IPS-NIHi11 (cell line): ENCODE measurements at places on chromosomes 4 and X.

DNA sequence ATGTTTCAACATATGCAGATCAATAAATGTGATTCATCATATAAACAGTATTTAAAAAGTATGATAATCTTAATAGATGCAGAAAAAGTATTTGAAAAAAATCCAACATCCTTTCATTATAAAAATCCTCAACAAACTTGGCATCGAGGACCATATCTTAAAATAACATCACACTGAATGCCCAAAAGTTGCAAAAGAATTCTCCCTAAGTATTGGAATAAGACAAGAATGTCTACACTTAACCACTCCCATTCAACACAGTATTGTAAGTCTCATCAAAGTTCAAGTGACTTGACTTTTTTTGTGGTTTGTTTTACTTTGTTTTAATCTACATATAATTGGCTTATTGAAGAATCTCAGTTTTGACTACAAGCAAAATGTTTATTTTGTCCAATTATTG lies 779.0 kb upstream of the SLIT2 start:
- no peak for DNase-seq

DNA sequence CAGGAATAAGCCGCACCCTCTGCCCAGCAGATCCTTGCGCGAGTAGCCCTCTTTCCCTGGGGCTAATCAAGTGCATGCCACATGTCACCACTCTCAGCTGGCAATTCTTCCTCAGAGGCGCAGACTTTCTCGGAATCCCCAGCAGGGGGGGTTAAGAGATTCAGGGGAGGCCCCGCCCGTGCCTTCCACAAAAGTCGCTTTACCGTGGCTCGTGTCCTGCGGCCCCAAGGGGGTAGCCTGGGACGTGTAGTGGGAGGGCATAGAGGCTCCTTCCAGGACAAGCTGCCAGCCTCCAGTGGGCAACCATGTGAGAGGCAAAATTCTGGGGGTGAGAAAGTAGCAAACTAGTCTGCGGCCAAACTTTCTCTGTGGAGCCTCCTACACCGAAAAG lies 652 bp downstream of the SRPX start:
- peak; percentile 20 for DNase-seq

DNA sequence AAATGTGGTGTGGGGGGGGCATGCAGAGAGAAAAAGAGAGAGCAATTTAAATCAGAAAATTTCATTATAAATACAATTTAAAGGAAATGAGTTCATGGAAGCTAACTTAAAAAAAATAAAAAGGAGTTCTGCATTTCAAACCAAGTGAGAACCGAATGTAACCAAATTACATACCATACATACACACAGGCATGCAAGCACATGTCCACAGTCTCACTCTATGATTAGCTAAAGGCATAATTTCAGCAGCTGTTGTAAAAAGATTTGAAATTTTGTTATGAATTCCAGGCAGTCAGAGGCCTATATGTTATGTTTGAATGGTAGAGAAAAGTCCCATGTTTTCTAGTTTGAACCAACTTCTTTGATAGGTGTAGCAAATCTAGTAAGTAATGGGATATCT lies 611.6 kb upstream of the ADGRL3 start:
- DNase-seq: no peak

GRCh38 chrX:27350476-27350875 lies 112.7 kb downstream of the PPP4R3C start:
- DNase-seq: no peak

DNA sequence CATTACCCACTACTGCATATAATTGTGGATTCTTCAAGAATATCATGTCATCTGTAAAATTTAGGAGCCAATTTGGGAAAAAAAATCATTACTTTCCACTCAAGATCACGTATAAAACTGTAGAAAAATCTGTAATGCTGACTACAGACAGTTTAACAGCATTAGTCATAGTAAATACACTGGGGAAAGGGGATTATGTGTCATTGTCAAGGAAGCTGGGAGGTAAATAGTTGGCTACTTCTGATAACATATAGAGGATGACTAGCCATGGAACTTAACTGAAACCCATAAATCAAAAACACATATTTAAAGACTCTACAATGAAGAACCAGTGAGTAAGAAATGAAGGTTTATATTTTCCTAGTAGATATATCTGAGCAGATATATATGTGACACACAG lies 1666.4 kb upstream of the IGFBP7 start:
- no peak for DNase-seq

- DNase-seq: no peak
Observed at GRCh38 chr4:7027913-7028312, 15.3 kb upstream of the TADA2B start.

DNA sequence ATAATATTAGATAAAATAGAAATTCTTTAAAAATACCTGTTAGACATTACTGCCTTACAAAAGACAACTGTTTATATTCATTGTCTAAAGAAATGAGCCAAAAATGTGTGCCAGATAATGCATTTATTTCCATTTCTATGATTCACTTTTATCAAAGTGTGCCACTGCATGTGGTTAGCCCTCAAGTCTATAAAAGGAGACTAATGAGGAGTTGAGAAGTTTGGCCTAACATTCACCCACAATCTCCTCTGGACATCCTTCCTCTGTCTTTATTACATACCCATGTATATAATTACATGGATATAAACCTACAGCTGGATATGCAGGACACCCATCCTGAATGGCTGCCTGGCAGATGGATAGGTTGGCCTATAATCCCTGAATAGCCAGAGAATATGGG lies 42.6 kb upstream of the PDE5A start:
- no peak for DNase-seq

- DNase-seq: no peak
Observed at GRCh38 chr4:15516494-15516893, 46.8 kb downstream of the CC2D2A start.

- no peak for DNase-seq
Observed at GRCh38 chr4:7307394-7308099, 115.2 kb downstream of the SORCS2 start.

DNA sequence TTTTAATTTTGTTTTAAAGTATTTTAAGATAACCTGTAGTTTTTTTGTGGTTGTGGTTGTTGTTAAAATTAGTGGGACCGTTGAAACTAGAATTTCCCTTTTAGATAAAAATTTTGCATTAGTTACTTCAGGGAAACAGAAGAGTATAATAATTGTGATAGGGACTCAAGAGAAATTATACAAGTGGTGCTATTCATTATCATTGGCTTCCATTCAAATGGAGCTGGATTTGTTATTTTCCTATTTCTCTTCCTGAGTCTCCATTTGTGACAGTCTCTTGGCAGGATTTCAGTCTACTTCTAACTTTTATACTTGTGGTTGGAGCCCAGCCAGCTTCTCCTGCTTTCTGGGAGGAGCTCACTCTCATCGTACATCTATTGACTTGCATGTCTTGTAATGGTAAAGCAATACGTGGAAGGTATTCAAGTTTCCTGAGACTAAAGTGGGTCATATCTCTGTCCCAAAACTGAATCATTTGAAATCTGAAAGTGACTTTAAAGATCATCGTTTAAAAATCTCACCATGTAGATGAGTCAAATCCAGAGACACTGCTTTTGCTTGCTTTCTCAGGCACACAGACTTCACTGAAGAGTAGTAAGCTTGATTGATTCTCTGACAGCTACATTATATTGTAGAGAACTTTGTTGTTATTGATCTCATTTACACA lies 155.8 kb downstream of the RPA4 start:
- DNase-seq: no peak

DNA sequence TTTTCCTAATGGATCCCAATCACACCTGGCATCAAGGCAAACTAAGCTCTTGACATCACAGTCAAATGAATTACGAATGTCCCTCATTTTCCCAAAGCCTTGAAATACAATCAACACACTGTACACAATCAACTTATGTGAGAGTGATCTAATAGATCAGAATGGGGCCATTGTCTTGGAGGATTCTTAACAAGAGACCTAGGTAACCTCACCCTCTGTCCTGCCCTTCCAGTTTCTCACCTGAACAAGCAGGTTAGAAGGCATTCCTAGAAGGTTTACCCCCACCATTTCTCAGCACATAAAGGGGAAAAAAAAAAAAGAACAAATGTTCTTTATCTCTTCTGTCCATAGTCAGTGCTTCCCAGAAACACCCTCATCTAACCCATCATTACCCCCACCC lies 6.3 kb downstream of the SLC39A8 start:
- no peak for DNase-seq

- no peak for DNase-seq
Observed at GRCh38 chr4:113971706-113972360, 7.6 kb downstream of the ARSJ start.

DNA sequence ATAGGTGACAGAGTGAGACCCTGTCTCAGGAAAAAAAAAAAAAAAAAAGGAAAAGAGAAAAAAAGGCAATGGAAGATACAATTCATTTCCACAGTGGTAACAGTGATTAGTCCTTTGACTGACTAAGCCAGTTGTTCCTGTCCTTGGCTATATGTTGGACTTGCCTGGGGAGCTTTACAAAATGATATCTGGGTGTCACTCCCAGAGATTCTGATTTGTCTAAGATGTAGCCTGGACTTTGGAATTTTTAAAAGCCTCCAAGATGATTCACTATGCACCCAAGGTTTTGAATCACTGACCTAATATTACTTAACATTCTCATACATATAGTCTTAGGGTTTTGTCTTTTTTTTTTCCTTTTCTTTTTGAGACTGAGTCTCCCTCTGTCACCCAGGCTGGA lies 16.9 kb downstream of the HELQ start:
- DNase-seq: no peak

GRCh38 chr4:95360906-95361695 lies 187.7 kb downstream of the UNC5C start:
- no peak for DNase-seq

DNA sequence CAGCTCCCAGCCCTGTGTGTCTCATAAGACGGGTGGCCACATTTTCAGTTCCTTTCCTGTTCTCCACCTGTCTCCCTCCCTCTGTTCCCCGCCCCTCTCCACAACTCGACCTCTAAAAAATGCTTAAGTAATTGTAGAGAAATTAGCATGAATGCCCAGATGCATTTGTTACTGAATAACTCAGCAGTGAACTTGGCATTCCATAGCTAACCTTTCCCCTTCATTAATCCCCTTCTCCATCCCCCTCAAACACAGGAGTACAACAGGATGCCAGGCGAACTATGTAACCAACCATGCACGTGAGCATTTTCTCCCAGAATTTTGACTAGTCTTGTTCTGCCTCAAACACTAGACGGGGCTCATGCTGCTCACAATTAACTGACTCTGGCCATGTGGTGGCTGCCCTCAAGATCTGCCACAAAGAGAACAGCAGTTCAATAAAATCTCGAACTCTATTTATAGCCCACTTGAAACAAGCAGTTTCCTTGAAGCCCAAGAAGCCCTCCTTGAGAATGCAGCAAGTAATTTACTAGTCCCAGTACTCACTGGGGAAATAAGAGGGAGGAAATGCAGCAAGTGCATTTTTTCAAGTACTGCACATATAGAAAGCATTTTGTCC lies 351.2 kb downstream of the ARHGAP24 start:
- peak; percentile 49 for DNase-seq

DNA sequence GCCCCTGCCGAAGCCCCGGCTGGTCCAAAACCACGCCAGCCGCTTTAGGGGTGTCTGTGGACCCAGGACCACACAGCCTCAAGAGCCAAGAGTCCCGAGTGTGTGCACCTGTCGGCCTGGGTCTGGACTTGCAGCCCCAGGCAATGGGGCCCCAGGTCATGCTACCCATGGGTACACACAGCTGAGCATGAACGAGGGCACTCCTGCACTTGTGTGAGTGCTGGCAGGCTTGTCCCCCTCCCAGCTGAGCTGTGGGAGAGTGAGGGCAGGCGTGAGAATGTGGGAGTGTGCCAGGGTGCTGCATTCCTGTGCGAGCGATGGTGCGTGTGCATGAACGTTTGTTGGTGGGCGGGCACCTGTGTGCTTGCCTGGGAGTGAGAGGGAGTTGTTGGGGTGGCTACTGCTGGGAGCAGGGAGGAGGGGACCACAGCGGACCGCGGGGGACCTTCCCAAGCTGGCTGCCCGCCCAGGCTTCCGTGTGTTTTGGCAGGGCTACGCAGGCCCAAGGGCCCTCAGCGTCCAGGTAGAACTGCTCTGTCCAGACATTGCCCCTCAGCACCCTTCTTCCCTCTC lies 30.8 kb downstream of the BLOC1S4 start:
- DNase-seq: peak; percentile 53

DNA sequence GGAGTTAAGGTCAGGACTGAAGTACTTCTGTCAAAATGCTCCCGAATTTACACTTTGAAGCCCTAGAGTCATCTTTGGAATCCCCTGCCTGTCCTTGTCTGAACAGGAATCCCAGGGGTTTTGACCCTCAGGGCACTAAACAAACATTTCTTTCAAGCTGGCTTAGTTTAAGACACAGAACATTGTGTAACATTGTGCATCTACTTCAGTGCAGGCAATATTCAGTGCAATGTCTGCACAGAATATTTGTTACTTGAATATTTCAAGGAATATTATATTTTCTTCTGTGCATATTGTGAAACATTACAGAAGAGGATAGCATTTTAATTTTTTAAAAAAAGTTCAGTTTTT lies 763.4 kb downstream of the PCDH18 start:
- no peak for DNase-seq

DNA sequence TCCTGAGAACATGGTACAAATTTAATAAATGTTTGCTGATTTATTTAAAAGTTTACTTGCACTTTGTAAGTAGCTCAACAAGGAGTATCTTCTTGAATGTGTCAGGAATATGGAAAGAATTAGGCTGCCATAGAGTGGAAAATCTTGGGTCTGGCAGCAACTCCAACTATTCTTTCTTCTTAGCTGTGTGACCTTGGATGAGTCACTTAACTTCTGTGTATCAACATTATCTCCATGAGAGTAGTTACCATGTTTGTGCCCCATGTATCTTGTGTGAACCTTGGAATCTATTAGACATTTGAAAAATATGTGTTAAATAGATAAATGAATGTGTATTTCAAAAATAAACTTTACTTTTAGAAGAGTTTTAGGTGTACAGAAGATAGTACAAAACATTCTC lies 348.8 kb downstream of the GBA3 start:
- no peak for DNase-seq

GRCh38 chr4:94826206-94826605 lies 68.5 kb downstream of the BMPR1B start:
- DNase-seq: no peak

- DNase-seq: no peak
Observed at GRCh38 chr4:88949605-88950004, 107.4 kb downstream of the FAM13A start.
